Activated gamma-delta T cell treated with anti-CD3 and anti-CD28 coated beads, Interleukin-2, amount 50 U/mL, for 16 hours (primary cell): ENCODE measurements at places on chromosomes 3 and 15.

DNA sequence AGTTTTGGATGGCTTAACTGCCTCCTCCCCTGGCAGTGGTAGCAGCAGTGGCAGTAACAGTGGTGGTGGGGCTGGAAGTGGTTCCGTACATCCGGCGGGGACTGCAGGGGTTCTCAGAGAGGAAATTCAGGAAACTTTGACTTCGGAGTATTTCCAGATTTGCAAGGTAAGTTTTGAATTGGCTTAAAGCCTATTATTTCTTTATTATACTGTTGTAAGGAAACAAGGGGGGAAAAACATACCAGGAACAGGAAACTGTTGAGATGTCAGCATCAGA is 1.5 kb downstream of the STXBP5L start:
- DNase-seq: no peak

GRCh38 chr15:91975241-91975978 is 121.9 kb downstream of the SLCO3A1 start:
- no peak for DNase-seq

- no peak for DNase-seq
These were observed 20.9 kb downstream of the SLC6A6 start for GRCh38 chr3:14423197-14423743.

GRCh38 chr3:117286488-117286887 is 576.9 kb downstream of the TUSC7 start:
- no peak for DNase-seq

GRCh38 chr3:139764936-139765335 is 87.2 kb upstream of the NMNAT3 start:
- DNase-seq: no peak

GRCh38 chr15:33559207-33559890 is 248.6 kb downstream of the RYR3 start:
- no peak for DNase-seq
